ENCODE measurements at places on chromosomes 1 and 21.

DNA sequence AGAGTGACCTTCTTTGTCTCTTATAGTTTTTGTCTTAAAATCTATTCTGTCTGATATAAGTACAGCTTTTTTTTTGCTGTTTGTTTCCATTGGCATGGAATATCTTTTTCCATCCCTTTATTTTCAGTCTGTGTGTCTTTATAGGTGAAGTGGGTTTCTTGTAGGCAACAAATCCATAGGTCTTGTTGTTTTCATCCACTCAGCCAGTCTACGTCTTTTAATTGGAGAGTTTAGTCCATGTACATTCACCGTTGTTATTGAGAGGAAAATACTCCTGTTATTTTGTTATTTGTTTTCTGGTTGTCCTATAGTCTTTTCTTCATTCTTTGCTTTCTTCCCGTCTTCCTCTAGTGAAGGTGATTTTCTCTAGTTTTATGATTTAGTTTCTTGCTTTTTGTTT is 115.9 kb downstream of the IFI44 start:
- no peak for DNase-seq

- no peak for DNase-seq
Measured at GRCh38 chr1:184160236-184160635, 108.7 kb downstream of the TSEN15 start.

GRCh38 chr1:204417074-204417997 is 5.7 kb upstream of the PPP1R15B start:
- DNase-seq, result no peak

DNA sequence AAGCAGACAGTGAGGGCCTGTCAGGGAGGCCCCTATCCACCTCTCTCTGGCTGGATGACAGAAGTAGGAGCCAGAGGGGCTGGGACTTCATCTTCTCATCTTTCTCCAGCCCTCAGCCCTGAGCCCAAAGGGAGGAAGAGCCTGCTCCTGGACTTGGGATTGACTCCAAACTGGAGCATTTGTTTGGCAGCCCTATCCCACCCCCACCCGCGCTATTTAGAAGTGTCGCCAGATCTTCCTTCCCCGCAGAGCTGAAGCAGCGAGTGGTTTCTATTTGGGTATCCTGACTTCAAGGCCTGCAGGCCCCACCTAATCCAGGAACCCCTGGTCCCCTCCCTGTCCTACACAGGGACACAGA is 9.6 kb downstream of the NES start:
- DNase-seq, result no peak

- DNase-seq, result no peak
Measured at GRCh38 chr1:212413902-212414327, 771 bp downstream of the PACC1 start.

Measured in stimulated activated CD4-positive, alpha-beta T cell treated with anti-CD3 and anti-CD28 coated beads, TNF-alpha, amount 100 ng/mL, for 4 hours (primary cell).